H9 (cell line): ENCODE measurements at places on chromosomes 2 and 18. TPM values are rescaled to one million over a fixed set of nuclear protein-coding genes. Genes with fewer than 3 reads are reported as not detected.

DNA sequence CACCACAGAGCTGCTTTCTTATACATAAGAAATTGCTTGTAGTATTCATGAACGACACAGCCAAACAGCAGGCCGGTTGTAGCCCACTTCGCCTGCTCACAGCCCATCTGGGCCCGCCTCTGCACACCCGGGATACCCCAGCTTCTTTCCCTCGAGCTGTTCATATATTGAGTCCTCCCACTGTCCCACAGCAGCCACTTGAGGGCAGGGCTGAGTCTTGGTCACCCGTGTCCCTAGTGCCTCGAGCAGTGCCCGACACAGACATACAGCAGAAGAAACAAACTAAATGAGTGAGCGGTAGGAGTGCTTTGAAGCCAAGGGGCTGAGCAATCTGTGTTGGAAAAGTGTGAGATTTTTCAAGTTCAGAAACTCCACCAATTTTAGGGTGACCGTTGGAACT is 251.4 kb downstream of the KLHL29 start:
- H3K4me1 ChIP-seq: no peaks in the 10 kb centered on the region
- no peak for DNase-seq
- H3K27me3 ChIP-seq: no peaks in the 10 kb centered on the region
- H3K27ac ChIP-seq: no peak overlapping the region

- no peak overlapping the region for H3K27ac ChIP-seq
- H3K27me3 ChIP-seq: no peaks in the 10 kb centered on the region
- peaks cover 2% of the 10 kb centered on the region; the same call in 1 of the 3 replicates for H3K36me3 ChIP-seq
- no peak overlapping the region for H3K4me3 ChIP-seq
- DNase-seq: no peak
Measured at GRCh38 chr18:40307627-40308026, 1647.4 kb upstream of the PIK3C3 start.

DNA sequence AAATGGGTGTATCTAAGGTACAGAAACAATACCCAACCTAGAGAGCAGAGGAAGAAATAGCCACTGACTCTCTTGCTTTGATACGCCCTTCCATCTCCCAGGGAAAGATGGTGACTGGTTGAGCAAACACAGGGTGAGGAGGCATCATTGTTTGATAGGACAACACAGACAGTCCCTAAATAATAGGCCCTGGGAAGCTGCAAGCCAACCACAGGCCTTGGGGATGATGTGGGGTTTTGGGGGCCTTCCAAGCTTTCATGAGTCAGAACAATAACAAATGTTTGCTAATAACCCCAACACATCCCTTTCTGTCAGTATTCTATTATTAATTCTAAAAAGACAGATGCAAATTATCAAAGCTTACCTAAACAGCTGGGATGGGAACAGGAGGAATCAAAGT is 9.8 kb downstream of the LGALSL start:
- H3K36me3 ChIP-seq: no peaks in the 10 kb centered on the region
- no peak overlapping the region for H3K4me3 ChIP-seq
- H3K27ac ChIP-seq: no peak overlapping the region
- H3K27me3 ChIP-seq: no peaks in the 10 kb centered on the region
- no peak for DNase-seq

GRCh38 chr2:239147376-239147775 is 253.4 kb downstream of the HDAC4 start:
- no peaks in the 10 kb centered on the region for H3K4me1 ChIP-seq
- DNase-seq: no peak
- no peak overlapping the region for H3K27ac ChIP-seq
- H3K36me3 ChIP-seq: peaks cover 38% of the 10 kb centered on the region
- no peak overlapping the region for H3K4me3 ChIP-seq
- no peaks in the 10 kb centered on the region for H3K27me3 ChIP-seq

- no peaks in the 10 kb centered on the region for H3K36me3 ChIP-seq
- H3K4me3 ChIP-seq: peak overlapping the region; percentile 89
- H3K27me3 ChIP-seq: no peaks in the 10 kb centered on the region
- DNase-seq: peak; percentile 60
- peaks cover 2% of the 10 kb centered on the region; the same call in 1 of the 2 replicates for H3K4me1 ChIP-seq
Measured at GRCh38 chr2:168246483-168247340, 683 bp downstream of the STK39 start.

DNA sequence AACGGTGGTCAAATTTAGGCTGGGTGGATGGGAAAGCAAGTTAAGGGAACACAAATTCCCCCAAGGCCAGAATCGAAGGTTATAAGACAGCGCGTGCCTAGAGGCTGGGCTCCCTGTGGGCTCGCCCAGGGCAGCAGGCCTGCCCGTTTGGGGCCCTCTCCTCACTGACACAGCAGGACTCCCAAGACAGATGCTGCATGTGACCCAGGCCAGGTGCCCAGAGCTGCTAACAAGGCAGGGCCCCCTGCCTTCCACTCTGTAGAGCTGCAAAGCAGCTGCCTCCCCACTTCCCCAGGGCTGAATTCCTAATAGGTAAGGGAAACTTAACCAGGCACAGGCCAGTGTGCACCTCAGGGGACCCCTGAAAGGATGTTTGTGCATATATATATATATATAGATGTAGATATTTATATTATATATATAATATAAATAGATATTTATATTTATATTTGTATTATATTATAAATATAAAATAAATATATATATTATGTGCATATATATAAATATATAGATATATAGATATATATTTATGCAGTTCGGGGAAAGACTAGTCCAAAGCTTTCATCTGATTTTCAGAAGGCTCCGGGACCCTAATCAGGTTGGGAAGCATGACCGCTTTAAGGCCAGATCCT is 43.7 kb downstream of the TMEM37 start:
- H3K4me3 ChIP-seq: no peak overlapping the region
- no peaks in the 10 kb centered on the region for H3K36me3 ChIP-seq
- peak; percentile 73 for DNase-seq
- H3K4me1 ChIP-seq: no peaks in the 10 kb centered on the region
- no peaks in the 10 kb centered on the region for H3K27me3 ChIP-seq

- no peak overlapping the region for H3K27ac ChIP-seq
- H3K27me3 ChIP-seq: no peaks in the 10 kb centered on the region
- H3K4me1 ChIP-seq: no peaks in the 10 kb centered on the region
- H3K4me3 ChIP-seq: no peak overlapping the region
Measured at GRCh38 chr2:72423756-72424155, 276.1 kb upstream of the CYP26B1 start.

DNA sequence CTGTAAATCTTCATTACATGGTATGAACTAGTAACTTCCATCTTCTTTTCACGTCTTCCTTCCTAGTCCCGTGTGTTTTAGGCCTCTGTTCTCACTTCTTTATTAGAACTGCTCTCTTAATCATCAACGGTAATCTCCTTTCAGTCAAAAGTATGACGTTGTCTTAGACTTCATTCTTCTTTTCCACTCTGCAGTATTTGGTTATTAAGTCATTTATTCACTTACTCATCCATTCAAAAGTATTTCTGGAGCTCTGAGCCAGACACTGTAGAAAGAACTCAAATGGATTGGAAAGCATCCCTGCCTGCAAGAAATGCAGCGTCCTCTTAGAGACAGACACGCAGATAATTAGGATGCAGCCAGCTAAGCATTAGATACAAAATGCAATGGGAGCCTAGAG is 494.6 kb upstream of the NRP2 start:
- H3K4me3 ChIP-seq: no peak overlapping the region
- no peak for DNase-seq
- H3K4me1 ChIP-seq: no peaks in the 10 kb centered on the region

DNA sequence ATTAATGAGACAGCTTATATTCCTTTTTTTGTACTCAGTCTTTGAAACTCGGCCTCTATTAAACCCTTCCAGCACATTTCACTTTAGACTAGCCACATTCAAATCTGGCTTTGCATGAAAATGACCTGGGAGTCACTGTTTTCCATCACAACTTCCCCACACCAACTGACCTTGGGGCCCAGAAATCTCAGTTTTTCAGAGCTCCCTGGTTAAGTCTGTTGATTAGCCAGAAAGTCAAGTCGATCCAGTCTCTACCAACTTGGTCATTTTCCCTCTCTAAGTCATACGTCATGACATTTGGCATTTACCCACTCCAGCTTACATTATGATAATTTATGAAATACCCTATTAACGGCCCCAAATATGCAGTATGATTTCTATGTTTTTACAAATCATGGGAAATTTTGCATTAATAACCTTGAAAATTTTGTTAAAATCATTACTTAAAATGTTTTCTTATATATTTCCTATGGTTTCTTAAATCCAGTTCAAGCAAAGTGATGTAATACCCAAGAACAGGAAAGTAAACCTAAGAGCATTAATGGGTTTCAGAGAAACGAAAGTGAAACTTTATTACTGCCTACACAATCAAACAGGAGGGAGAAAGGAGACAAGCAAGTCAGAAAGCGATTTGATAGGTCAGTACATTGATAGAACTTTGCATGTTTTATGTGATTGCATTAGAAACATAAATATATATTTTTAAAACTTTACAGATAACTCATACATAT is 77.1 kb downstream of the SPATS2L start:
- H3K36me3 ChIP-seq: no peaks in the 10 kb centered on the region; the same call in 1 of the 2 replicates
- H3K27me3 ChIP-seq: no peaks in the 10 kb centered on the region
- no peak overlapping the region for H3K27ac ChIP-seq
- no peak overlapping the region; the same call in 2 of the 3 replicates for H3K4me3 ChIP-seq
- peaks cover 15% of the 10 kb centered on the region for H3K4me1 ChIP-seq

The ASB18 gene
- not detected in 2 replicates for total RNA-seq

DNA sequence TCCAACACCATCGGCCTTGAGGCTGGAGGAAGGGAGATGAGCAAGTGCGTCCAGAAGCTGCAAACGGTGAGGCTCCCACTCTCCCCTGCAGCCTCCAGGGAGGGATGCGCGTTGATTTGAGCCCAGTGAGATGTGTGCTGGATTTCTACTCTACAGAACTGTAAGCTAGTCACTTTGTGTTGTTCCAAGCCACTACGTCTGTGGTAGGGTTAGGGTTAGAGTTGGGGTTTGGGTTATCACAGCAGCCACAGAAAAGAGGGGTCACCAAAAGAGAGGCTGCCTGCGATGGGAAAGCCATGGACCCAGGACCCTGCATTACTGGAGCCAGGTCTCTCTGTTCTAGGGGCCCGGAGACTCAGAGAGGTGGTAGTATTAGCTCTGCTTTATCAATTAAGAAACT is 94.5 kb downstream of the KCNF1 start:
- H3K36me3 ChIP-seq: peaks cover 8% of the 10 kb centered on the region
- H3K4me3 ChIP-seq: no peak overlapping the region
- no peak overlapping the region for H3K27ac ChIP-seq
- no peaks in the 10 kb centered on the region for H3K27me3 ChIP-seq

The DNAJC27 gene
- 4.6 and 5.1 TPM in 2 replicates for total RNA-seq

The LHCGR gene
- 0.33 and 0.44 TPM in 2 replicates for total RNA-seq

The PARD6G gene
- total RNA-seq: 11.2 and 12.0 TPM in 2 replicates

- H3K4me1 ChIP-seq: no peaks in the 10 kb centered on the region
- no peaks in the 10 kb centered on the region for H3K27me3 ChIP-seq
- DNase-seq: no peak
Measured at GRCh38 chr2:101850450-101850849, 141.3 kb upstream of the IL1R2 start.

The ZNF532 gene
- 254 and 258 TPM in 2 replicates for total RNA-seq

- peaks cover 5% of the 10 kb centered on the region; the same call in 1 of the 2 replicates for H3K4me1 ChIP-seq
- DNase-seq: no peak
- no peaks in the 10 kb centered on the region for H3K27me3 ChIP-seq
Measured at GRCh38 chr2:17918789-17919188, 40.3 kb downstream of the KCNS3 start.

GRCh38 chr2:231123362-231123898 is 1.4 kb downstream of the HTR2B start:
- no peaks in the 10 kb centered on the region for H3K27me3 ChIP-seq
- no peaks in the 10 kb centered on the region for H3K36me3 ChIP-seq
- peaks cover 4% of the 10 kb centered on the region; the same call in 1 of the 2 replicates for H3K4me1 ChIP-seq
- H3K4me3 ChIP-seq: no peak overlapping the region

- no peaks in the 10 kb centered on the region for H3K4me1 ChIP-seq
- no peaks in the 10 kb centered on the region for H3K27me3 ChIP-seq
- DNase-seq: peak; percentile 98
- peak overlapping the region; percentile 63 for H3K4me3 ChIP-seq
- H3K27ac ChIP-seq: no peak overlapping the region
Measured at GRCh38 chr2:2613279-2614199, 282.5 kb upstream of the MYT1L start.

The NHEJ1 gene
- total RNA-seq: 19.7 and 20.8 TPM in 2 replicates

The LDLRAD4 gene
- total RNA-seq: 1.8 and 3.9 TPM in 2 replicates
